ENCODE measurements at places on chromosomes 7 and 10.

- no peak for DNase-seq
Measured at GRCh38 chr10:49516216-49516970, 22.5 kb downstream of the ERCC6 start.

GRCh38 chr10:29783201-29783947, 148.6 kb upstream of the SVIL start:
- DNase-seq: no peak

DNA sequence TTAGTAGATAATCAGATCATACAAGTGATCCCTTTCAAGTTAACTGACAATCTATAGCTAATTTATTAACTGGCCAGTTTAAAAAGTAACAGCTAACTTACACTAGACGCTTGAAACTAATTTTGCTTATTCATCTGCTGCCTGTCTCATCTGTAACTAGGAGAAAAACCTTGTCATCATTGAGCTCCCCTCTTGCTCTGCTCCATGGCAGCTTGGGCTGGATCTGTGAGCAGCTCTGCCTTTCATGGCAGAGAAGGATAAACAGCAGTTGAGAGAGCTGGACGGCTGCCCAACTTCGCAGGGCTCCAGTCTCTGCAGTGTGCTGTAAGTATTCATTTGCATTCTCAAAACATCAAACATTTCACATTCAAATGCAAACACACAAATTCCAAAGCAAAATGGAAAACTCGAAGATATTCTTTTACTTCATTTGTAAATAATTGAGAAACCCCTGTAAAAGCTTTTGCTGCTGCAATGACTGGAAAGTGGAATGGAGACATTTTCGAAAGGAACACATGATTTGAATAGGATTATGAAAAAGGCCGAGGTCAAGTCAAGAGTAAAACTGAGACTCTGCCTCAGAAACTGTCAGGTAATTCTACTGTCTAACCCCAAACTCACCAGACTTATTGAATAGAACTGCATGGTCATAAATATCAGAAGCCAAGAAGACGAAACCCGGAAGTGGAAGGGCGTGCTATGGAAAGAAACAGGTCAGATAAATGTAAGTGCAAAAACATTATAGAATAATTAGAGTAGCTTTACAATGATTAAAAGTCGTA, 17.6 kb downstream of the SLC35B4 start:
- peak; percentile 85 for DNase-seq

GRCh38 chr10:79995979-79996634, 47.2 kb upstream of the SFTPD start:
- no peak for DNase-seq

GRCh38 chr10:104614245-104614831, 26.8 kb upstream of the SORCS3 start:
- DNase-seq: no peak
